CD4-positive, alpha-beta memory T cell (primary cell): ENCODE measurements at places on chromosomes 2 and 18.

DNA sequence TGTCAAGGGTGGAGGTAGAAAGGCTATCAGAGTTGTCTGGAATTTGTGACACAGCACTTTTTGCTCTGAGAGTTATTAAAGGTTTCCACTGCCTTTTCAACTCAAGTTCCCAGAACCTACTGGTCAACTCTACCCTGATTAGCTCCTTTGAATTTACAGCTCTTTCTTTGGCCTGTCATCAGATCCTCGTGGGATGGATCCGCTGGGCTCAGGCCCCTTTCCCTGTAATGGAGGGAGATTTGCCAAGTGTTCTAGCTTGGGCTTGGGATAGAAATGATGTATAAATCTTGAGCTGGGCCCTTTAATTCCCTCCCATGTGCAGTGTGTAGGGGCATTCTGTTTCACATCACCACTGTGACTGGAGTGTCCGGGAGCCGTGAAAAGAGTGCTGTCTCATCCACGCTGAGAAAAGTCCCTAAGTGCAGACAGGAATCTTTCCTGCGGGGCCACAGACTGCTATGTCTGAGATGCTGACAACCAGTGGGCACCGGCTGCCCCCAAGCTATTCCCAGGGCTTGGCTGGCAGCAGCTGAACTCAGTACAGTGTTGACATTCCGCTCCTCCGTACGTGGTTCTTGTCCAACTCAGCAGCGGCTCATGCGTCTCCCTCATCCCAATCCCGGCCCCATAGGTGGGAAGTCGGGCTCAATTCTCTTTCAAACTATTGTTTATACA, 46.9 kb upstream of the ARHGAP28 start:
- DNase-seq: no peak

- DNase-seq: no peak
These were observed 488.0 kb downstream of the EIPR1 start for GRCh38 chr2:2889646-2890045.

GRCh38 chr2:151361674-151362370, 4.4 kb downstream of the TNFAIP6 start:
- DNase-seq: no peak

DNA sequence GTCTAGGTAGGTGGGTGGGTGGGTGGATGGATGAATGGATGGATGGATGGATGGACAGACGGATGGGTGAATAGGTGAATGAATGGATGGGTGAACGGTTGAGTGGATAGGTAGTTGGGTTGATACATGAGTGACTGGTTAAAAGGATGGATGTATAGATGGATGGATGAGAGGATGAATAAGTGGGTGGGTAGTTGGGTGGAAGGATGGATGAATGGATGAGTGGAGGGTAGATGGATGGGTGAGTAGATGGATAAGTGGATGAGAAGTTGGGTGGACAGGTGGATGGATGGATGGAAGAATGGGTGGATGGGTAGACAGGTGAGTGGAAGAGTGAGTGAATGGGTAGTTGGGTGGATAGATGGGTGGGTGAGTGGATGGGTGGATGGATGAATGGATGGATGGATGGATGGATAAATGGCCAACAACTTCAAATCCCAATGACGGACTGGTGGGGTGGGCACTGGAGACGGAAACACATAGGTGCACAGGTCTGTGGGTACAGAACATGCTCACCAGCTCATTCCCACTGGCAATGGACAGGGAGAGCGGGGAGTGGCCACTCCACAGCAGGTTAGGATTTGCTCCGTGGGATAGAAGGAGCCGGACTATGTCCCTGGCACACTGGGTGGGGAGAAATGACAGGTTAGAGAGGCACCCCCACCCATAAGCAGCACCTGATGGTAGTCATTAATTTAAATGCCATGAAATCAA, 48.8 kb downstream of the ANKMY1 start:
- no peak for DNase-seq

DNA sequence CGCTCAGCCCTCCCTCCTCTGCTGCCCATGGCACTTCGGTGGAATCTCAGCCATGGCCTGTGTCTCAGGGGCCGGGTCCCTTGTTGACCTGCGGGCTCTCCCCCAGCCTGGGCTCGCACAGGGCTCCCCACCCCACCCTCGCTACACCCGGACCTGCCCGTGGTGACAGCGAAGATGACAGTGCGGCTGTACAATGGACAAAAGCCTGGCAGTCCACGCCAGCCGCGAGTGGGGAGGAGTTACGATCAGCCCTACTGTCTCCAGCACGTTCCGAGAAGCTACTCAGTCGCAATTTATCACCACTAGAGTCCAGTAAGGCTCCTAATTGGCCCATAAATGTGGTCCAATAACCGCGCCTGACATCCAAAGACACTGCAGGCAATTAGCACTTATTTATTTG, 31.6 kb downstream of the GBX2 start:
- no peak for DNase-seq

DNA sequence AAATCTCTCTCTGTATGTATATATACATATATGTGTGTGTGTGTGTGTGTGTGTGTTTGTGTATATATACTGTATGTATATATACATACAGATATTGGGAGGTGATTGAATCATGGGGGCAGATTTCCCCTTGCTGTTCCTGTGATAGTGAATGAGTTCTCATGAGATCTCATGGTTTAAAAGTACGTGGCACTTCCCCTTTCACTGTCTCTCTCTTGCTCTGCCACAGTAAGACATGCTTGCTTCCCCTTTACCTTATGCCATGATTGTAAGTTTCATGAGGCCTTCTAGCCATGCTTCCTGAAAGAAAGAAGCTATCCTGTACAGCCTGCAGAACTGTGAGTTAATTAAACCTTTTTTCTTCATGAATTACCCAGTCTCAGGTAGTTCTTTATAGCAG, 18.8 kb upstream of the CCDC195 start:
- no peak for DNase-seq

GRCh38 chr2:191713837-191714236, 35.9 kb downstream of the NABP1 start:
- DNase-seq: no peak

GRCh38 chr18:76391038-76391437, 104.0 kb downstream of the ZNF516 start:
- no peak for DNase-seq

DNA sequence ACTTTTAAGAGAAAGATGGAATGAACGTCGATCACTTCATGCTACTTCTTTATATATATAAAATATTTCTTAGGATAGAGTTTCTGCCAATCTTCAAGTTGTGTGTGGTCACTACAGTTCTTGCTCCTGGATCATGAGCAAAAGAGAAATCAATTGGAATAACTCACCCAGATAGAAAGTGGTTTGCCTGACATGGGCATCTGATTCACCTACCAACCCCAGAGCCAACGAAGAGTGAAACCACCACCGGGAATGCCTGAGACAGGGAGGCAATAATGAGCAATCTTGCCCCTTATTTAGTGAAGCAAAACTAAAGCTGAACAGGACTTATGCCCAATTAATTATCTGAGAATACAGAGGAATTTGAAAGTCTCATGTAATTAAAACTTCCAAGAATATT, 250.2 kb upstream of the REG3G start:
- DNase-seq: no peak

GRCh38 chr2:28567061-28567471, 71.2 kb downstream of the PLB1 start:
- no peak for DNase-seq

GRCh38 chr2:72415241-72415661, 267.6 kb upstream of the CYP26B1 start:
- DNase-seq: no peak

GRCh38 chr2:150027164-150027563, 439.6 kb upstream of the MMADHC start:
- DNase-seq: no peak

DNA sequence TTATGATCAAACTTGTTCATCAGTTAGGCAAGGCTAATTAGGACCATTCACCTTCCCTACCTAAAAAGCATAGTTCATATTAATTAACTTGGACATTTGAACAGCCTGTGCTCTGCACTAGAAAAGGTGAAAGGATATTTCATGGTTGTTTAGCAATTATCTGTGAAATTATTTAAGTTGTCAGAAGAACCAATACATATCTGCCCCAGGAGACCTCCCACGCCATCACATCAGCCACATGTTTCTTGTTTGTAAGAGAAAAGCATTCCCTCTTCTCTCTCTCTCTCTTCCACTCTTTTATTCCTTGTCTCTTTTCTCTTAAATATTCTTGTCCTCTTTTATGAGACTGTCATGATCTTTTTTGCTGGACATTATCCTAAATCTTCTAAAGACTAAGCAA, 282.0 kb upstream of the RND3 start:
- no peak for DNase-seq

GRCh38 chr2:200695601-200696000, 109.8 kb downstream of the AOX1 start:
- no peak for DNase-seq

GRCh38 chr2:45728458-45728942, 77.0 kb downstream of the PRKCE start:
- DNase-seq: no peak

- DNase-seq: peak; percentile 82
These were observed 9.5 kb upstream of the CNNM3 start for GRCh38 chr2:96806468-96807126.

DNA sequence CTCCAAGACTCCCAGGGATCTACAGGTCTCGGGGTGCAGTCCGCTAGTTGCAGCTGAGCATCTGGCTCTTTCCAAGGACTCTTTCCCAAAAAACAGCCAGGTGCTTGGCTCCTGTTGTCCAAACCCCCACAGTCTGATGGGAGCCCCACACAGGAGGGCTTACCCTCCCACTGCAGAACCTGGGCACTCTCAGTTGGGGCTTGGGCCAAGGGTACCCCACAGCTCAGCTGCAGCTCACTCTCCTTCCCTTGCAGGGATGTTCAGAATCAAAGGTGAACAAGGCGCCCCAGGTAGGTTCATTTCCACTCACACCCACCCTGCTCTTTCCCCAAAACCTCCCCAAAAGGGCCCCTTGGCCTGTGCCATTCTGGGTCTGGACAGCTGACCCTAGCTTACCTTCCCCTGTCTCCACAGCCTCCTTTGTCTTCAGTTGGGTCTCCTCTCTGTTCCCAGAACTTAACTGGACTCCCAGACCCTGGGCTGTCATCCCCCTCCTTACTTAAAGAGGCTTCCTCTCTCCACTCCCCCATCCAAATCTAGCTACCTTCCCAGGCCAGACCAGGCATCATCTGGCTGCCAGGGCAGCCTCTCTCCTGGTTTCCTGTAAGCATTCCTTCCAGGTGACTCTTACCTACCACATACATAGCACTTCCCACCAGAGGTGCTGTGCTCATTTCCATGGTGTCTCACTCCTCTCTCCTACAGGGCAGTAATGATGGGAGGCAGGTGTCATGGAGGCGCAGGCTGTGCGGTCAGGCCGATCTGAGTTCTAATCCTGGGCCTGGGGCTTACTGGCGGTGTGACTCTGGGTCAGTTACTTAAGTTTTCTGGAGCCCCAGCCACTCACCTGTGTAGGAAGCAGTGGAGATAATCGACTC, 29.5 kb downstream of the MARCO start:
- DNase-seq: no peak

DNA sequence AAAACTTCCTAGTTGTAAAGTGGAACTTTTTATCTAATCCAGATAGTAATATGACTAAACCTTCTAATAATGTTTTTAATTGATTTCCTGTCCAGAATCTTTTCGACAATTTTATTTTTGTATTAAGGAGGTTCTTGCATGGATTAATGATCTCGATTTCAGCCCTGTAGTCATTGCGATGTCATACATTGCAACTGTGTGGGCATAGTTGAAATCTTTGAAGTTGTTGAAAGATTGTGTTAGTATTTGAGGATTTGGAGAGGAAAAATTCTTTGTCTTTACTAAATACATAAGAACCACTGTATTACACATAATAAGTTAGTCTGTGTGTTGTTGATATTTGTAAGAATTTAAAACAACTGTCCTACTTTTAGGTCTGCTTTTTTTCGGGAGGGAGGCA, 31.1 kb downstream of the ACSL3 start:
- DNase-seq: no peak

GRCh38 chr2:226020176-226020575, 620.7 kb downstream of the NYAP2 start:
- DNase-seq: no peak

GRCh38 chr2:99641999-99642398, 152.2 kb upstream of the REV1 start:
- DNase-seq: no peak

- DNase-seq: no peak
These were observed 188.3 kb upstream of the SLC39A10 start for GRCh38 chr2:195468771-195469170.

- DNase-seq: no peak
These were observed 48.6 kb downstream of the GYPC start for GRCh38 chr2:126704434-126705160.

GRCh38 chr2:29841386-29842004, 79.9 kb downstream of the ALK start:
- DNase-seq: no peak

DNA sequence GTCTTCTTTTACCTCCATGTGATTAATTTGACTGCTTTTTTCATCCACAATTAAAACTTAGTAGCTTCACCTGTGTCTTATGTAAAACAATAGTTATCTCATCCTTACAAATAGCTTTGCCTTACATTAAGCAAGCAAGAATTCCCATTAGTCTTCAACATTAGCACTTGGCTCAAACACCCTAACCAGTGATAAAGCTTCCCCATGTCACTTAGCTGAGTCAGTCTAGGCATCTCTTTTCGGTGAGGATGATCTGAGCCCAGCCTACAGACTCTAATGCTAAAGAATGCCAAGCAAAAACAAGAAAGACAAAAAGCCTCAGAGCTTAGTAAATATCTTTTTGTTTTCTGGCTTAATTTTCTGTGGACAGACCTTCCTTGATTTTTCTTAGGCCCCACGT, 26.1 kb downstream of the GAD1 start:
- DNase-seq: no peak

DNA sequence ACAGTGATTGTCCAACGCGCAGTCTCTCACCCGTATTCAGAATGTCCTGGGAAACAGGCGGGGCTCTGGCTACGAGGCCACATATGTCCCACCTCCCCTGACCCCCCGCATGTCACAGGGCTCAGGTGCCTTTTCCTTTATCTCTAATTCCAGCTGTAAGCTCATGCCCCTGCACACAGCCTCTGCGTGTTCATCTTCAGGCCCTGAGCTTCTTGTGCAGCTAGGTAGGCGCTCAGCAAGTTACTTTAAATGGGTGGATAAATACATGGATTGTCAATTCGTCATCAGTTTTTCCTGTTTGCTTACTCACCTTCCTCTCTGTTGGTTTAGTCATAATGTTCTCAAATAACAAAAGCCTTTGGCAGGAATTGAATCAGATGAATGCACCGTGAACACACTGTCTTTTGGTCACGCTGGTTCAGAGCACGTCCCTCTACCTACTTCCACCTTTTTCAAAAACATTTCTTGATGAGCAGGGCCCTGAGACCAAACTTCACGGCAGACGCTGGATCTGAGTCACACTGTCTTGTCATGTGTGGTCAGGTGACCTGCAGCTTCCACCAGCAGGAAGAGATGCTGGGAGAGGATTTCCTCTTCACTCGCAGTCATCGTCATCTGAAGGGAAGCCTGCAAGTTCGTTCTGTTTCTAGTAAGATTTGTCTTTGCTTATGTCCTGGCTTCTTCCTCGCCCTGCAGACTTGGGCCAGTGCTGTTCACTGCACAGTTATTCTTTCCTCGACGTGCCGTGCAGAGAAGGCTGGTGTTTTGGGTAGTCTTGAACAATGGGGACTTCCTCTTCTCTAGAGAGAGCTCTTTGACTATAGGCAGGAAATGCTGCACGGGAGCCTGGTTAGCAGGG, 138.1 kb downstream of the PTGR3 start:
- DNase-seq: peak; percentile 74

- DNase-seq: no peak
These were observed 15.5 kb downstream of the MYO5B start for GRCh38 chr18:50179465-50179864.
